Activated naive CD8-positive, alpha-beta T cell treated with anti-CD3 and anti-CD28 coated beads, Interleukin-2, amount 10 ng/mL, durations not matched to agents 7 days and 5 days (primary cell): ENCODE measurements at places on chromosomes 4 and X. TPM values are rescaled to one million over a fixed set of nuclear protein-coding genes. Genes with fewer than 3 reads are reported as not detected.

Gene DRD5
- total RNA-seq = not detected

Gene CSAG1
- not detected for total RNA-seq

Gene H2BW2
- total RNA-seq = not detected

Gene SRPK3
- not detected for total RNA-seq

Gene ARHGAP36
- total RNA-seq = not detected

Gene PDLIM3
- total RNA-seq = not detected

Gene MAGEB17
- not detected for total RNA-seq

Gene SLC16A2
- total RNA-seq = 0.06 TPM

Gene MOB1B
- 14.0 TPM for total RNA-seq

Gene SRD5A3
- 6.0 TPM for total RNA-seq

Gene TCP11X2
- total RNA-seq = not detected

DNA sequence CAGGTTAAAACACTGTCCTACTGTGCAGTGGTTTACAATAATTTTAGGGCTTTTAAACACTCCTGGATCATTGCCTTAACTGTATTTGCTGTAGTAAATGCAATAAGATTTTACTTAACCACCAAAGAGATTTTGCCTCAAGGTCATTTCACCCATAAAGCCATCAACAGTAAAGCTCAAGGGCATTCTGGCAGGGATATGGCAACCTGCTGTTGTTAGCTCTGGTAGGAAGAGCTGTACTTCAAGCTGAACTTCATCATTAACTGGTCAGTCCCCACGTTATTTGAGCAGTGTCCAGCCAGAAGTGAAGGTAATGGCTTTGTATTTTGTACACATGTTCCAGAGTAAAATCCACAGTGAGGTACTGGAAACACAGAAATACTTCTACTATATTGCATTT lies 26.9 kb upstream of the MAOA start:
- no peak for DNase-seq

DNA sequence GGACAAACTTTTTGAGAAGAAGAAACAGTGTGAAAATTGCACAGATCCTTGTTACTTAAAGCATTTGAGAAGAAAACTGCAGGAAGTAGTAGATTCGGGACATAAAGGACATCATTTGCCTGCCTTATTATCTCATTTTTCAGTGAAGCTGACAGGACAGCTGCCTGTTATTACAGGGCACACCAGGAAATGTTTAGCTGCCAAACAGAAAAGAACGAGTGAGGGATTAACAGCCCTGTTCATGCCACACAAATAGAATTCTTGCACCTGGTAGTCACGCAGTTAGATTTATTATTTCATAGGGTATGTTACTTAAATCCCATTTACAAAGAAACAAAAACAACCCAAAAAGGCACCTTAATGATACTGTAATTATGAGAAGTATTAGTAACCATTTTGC lies 100.6 kb downstream of the CHIC2 start:
- DNase-seq = no peak

- DNase-seq = no peak
Observed at GRCh38 chr4:6680372-6681034, 13.2 kb upstream of the S100P start.

DNA sequence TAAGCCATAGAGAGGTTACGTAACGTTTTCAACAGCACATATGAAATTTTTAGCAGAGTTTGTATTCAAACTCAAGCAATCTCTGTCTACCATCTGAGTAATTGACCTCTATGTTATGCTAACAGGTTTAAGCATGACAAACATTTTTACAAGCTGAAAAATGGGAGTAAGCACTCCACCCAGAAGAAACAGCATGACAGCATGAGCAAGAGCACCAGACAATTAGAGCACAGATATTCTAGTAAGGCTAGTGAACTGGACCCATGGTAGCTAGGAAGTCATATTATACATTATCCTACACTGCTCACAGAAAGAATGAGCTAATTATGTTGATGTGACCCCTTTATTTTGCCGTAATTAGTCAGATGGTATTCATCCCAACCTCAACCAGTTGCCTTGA lies 200.5 kb downstream of the PABPC4L start:
- no peak for DNase-seq

DNA sequence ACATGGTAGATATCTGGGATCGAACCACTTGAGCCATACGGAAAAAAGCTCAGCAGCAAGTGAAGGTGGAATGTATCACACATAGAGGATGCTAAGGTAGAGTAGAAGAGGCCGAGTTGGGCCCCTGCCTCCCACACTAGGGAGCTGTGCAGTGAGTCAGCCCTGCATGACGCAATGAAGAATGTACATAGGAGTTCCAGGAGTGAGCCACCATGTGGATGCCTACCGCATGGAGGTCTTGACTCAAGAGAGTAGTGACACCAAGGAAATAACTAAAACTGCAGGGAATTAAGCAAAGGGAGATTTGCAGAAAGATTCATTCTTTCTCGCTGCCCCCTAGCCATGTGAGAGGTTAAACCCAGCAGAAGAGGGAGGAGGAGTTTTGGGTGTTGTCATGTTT lies 389.6 kb upstream of the IGFBP7 start:
- DNase-seq = no peak

GRCh38 chrX:13893826-13894225 lies 76.9 kb upstream of the GPM6B start:
- no peak for DNase-seq

GRCh38 chr4:9735515-9735914 lies 45.9 kb upstream of the DRD5 start:
- no peak for DNase-seq

DNA sequence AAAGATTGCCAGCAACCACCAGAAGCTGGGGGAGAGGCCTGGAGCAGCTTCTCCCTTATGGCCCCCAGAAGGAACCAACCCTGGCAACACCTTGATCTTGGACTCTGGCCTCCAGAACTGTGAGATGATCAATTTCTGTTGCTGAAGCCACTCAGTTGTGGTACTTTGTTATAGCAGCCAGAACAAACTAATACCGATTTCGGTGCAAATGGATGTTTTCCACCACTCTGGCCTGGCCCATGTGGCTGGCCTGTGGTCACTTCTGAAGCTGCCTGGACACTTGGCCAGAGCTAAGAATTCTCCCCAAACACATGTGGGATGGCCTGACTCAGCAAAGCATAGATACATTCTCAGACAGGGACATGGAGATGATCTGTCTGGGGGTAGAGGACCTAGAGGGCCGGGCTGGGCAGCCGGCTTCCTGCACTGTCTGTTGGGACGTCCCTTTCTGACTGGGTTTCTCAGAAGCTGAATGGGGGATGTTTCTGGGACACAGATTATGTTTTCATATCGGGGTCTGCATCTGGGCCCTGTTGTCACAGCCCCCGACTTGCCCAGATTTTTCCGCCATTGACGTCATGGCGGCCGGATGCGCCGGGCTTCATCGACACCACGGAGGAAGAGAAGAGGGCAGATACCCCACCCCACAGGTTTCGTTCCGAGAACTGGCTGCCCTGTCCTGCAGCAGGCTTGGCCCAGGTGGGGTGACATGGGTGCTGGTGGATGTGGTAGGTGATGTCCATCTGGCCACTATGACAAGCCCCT lies 4.1 kb downstream of the FOXP3 start:
- DNase-seq = no peak

- DNase-seq = no peak
Observed at GRCh38 chr4:145435646-145436045, 46.0 kb upstream of the SMAD1 start.

- no peak for DNase-seq
Observed at GRCh38 chrX:118990512-118991227, 16.3 kb downstream of the LONRF3 start.

GRCh38 chr4:141686879-141687278 lies 50.5 kb downstream of the IL15 start:
- DNase-seq = no peak

GRCh38 chr4:103075435-103075893 lies 1.1 kb downstream of the SLC9B2 start:
- DNase-seq = no peak

DNA sequence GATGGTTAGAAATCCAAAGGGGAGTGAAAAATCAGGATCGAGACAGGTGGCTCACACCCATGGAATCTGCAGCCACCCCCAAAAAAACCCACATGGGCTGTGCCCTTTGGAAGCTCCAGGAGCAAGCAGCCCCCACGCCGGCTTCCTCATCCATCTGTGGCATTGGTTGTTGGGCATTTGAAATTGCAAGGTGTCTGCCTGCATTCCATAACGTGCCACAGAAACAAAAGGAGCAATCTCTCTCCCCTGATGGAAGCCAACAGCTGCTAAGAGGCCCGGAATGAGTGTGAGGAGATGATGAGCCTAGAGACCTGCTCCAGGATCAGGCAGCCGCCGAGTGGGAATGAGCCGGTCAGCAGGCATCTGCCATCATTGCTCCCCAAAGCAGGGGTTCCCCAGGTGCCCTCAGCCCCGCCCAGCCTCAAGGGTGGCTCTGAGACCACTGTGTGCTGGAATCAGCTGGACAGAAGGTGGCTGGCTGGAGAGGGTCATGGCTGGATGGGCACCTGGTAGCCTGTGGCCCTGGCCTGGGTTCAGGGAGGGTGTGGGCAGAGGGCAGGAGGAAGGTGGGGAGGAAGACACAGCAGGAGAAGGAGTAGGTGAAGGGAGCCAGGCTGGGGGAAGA lies 113.2 kb downstream of the CRLF2 start:
- no peak for DNase-seq

- DNase-seq = peak; percentile 21
Observed at GRCh38 chrX:110795645-110796406, at the start of gene CHRDL1. TSS of gene CHRDL1 (minus strand) at chrX:110795817. CDS start at chrX:110792181, 3,636 bp downstream.
